Activated CD8-positive, alpha-beta memory T cell treated with anti-CD3 and anti-CD28 coated beads for 4 hours (primary cell): ENCODE measurements at places on chromosomes 7 and 10.

GRCh38 chr10:46223064-46223480 is 63.7 kb upstream of the ANTXRL start:
- DNase-seq: no peak

DNA sequence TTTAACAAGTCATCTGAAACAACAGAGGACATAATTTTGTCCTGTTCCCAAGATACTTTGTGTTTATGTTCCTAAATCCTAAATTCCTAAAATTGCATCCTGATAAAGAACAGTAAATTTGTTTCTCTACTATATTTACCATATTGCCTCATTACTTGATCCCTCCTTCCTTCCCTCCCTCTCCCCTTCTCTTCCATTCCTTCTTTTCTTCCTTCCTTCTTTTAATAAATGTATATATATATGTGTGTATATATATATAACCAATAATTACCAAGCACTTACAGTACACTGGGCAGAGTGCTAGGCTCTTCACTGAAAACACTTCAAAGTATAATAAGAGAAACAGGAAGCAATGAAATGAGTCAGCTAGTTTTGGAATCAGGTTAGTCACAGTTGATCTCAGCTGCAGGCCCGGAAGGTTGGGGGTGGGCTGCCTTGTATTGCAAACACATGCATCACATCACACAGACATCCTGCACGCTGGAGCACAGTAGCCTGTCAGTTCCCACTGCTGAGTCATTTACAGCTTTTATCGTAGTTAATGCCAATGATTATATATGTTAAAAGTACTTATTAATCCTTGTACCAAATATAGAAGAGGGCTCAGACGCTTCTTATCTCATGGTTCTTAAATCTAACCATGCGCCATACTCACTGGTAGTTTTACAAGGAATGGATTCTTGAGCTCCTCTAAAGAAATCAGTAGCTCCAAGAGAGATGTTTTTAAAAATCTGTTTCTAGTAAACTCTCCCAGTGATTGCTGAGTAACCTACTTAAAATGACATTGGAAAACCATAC is 551.7 kb downstream of the GRM8 start:
- DNase-seq: peak; percentile 6

DNA sequence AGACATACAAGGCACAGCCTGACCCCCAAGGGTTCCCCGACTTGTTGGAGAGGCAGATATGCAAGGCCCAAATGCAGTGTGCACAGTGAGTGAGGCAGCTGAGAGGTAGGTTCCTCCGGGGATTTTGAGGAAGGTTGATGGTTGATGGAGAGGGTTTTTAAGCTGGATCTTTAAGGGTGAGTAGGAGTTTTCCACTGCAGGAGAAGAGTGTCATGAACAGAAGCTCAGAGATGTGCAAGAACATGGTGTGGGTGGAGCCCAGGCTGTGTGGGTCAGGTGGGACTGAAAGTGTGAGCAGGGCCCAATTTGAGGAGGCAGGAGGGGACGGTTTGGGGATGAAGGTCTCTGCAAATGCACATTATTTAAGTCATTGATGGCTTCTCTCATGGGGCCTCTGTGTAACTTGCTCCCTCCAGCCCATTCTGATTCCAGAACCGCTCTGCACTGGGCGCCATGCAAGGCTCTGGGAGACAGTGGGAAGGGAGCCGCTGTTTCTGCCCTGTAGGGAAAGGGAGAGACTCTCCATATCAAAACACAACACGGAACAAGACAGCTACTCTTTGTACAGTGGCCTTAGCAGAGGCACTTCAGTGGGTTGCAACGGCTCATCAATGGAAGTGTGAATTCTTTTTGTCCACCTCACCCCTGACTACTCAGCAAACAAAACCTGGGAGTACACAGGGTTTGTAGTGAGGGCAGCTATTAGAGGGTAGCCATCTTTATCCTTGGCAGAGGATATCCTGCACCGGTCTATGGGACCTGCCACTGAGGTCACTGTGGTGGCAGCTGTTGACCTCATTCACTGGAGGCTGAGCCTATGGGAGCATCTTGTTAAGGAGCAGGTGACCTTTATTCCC is 29.7 kb downstream of the RAMP3 start:
- DNase-seq: no peak

DNA sequence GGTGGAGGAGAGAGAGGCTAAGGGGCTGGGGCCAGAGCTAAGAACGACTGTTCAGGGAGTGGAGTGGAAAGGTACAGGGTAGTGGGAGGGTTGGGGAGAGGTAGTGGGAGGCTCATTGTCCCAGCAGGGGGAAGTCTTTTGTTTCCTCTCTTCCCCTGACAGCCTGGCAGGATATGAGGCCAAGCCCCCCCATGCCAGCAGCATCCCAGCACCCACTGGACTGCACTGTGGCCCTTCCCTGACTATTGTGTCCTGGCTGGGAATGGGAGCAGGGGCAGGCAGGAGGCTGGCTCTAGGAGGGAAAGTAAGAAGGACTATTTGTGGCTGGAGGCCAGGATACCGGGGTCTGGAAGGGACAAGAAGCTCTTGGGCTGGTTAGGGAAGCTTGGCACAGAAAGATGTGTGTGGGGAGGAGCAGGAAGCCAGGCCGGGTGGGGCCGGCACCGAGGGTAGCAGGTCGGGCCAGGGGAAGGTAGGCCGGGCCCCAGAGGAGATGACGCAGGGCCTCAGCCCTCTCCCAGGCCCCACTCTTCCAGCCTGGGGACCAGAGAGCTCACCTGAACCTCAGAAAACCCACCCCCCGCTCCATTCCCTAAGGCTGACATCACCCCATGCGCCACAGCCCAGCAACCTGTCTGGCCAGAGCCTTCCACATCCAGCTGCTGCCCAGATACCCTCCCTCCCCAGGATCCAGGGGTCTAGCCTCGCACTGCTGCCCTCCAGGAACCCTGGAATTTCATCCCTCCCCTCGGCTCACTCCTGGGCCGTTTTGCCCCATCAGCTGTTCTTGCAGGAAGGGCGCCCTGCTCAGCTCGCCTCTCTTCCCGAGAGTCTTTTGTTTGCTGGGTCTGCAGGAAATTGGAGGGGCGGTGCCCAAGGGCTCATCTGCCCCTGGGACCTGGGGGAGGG is 8.8 kb upstream of the EPHB4 start:
- DNase-seq: no peak

DNA sequence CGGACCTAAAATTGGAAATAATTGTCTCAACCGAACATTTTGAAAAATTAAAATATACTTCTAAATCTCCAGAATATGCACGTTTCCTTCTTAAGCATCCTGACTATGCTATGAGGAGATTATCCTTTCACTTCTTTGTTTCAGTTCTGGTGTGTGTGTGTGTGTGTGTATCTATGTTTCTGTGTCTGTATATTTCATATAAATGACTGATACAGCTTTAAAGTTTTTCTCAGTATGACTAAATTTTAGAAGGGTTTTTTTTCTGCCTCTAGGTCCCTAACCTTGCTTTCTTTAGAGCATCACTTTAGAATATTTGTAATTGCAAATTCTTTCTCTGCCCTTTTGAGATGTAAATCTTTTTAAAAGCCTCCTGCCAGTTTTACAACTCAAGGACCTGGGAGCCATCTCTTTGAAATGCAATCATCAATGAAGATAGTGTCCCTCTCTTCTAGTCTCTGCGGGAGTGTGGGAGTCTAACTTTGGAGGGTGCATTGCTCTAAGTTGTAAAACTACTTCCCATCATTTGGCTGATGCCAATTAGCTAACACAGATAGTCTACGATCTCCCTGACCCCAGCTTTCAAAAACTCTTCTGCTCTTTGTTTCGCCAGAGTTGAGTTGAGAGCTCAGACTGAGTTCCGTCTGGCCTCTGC is 782.0 kb upstream of the ZWINT start:
- no peak for DNase-seq

GRCh38 chr10:104005172-104005863 is 38.4 kb downstream of the SLK start:
- DNase-seq: no peak

DNA sequence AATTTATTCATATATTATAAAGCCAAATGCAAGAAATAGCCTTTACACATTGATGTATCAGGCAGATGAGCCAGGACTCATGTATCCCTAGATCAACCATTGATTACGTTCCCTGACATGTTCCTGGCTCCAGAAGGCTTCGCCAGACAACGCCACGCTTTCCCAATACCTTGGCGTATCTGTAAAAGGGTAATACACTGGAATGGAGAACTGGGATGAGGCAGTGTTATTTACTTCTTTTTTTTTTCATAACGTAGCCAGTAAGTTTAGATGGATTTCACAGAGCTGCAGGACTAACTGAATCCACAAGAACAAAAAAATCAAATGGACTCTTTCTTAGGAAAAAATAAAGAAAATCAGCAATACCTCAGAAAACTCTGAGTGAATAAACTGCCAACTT is 588.1 kb upstream of the SEMA3D start:
- no peak for DNase-seq

- no peak for DNase-seq
Measured at GRCh38 chr10:75432763-75433162, 1.3 kb downstream of the LRMDA start.

DNA sequence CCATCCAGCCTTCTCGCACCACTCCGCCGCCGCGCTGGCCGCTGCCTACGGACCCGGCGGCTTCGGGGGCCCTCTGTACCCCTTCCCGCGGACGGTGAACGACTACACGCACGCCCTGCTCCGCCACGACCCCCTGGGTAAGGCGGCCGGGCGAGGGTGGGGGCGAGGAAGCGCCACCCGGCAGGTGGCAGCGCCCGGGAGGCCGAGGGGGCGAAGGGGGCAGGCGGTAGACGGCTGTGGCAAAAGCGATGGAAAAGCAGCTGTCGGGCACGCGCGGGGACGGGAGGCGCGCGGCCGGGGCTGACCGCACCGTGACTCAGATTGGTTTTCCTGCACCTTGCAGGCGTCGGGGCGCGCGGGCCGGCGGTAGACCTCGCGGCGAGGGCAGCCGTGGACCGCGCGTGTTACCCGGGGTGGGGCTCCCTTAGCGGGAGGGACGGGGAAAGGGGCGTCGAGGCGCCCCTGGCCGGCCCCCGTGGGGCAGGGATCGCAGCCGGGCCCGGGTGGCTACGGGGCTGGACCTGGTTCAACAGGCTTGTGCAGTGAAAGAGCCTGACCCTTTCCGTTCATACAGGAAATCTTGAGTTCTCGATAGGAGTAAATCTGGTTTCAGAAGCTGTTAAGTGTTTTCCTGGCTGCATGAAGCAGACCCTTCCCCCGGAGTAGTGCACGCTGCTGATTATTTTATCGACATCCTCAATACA is 608 bp downstream of the HHEX start:
- DNase-seq: peak; percentile 55

- DNase-seq: no peak
Measured at GRCh38 chr7:89618274-89618673, 536.0 kb upstream of the STEAP1 start.

DNA sequence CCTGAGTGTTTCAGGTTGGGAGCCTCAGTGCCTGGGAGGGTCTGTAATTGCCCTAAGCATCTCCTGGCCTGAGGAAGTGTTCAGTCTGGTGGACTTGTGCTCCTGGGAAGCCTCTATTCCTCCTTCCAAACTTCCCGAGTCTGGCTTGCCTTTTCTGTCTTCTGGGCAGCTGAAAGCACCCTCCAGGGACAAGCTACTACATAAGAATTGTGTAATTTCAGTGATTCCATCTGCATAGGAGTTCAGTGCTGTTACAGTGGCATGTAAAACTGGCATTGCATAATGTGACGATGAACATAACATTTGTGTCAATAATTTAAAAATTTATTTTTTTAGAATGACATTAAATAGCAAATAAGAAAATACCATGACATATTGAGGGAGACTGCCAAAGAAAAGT is 109.3 kb downstream of the AOAH start:
- no peak for DNase-seq

DNA sequence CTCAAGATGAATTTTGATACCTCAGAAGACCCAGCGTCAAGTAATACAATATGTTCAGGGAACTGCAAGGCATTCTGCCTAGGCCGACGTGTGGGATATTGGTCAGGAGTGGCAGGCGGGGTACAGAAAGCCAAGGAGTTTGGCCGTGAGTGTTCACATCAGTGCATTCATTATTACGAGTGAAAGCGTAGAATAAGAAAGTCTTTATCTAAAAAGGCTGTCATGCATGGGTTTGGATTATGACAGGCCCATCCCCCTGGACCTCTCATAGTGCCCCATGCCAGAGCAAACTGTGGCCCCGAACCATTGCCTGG is 7.5 kb downstream of the AIMP2 start:
- DNase-seq: no peak

GRCh38 chr10:7340179-7340874 is 70.5 kb downstream of the SFMBT2 start:
- DNase-seq: no peak

DNA sequence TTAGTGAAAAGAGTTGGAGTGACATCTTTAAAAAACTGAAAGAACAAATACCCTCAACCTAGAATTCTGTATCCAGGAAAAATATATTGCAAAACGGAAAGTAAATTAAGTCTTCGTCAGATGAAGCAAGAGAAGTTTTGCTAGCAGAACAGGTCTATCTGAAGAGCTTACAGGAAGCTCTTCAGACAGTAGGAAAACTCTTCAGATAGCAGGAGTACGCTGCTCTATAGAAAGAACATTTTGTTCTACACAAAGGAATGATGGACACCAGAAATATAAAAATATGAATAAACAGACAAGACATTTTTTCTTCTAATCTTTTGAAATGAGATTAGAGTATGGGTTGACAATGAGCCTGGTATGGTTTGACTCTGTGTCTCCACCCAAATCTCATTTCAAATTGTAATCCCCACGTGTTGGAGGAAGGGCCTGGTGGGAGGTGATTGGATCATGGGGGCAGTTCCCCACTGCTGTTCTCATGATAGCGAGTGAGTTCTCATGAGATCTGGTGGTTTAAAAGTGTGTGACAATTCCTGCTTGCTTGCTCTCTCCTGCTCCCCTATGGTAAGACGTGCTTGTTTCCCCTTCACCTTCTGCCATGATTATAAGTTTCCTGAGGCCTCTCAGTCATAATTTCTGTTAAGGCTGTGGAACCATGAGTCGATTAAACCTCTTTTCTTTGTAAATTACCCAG is 567.3 kb downstream of the AUTS2 start:
- DNase-seq: no peak

DNA sequence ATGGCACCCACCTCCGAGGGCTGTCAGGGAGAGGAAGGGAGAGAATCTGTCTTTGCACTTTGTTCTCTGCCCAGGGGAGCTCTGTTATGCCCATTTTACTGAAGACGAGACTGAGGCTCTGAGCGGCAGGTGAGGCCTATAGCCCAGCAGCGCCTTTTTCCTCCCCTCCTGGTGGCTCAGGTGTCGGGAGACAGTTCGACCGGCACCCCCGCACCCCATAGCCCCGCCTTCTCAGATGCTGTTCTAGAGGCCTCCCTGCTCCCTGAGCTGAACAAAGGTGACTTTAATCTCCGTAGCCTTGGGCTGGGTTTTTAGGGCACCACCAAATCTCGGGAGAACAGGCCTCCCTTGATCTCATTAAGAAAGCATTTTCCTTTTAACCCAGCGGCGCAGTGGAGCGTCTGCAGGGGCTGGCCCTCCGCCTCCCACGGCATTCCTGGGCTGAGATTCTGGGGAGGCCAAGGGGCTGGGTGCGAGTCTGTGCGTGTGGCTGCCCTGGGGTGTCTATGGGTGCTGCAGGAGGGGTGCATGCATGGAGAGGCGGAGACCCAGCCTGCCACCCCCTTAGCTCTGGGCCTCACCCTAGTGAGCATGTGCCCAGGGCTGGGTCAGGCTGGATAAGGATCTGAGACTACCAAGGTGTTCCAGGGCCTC is 3.3 kb downstream of the LFNG start:
- DNase-seq: no peak
